Activated T-cell treated with anti-CD3 and anti-CD28 coated beads for 1 hour (primary cell): ENCODE measurements at places on chromosomes 7 and 10.

DNA sequence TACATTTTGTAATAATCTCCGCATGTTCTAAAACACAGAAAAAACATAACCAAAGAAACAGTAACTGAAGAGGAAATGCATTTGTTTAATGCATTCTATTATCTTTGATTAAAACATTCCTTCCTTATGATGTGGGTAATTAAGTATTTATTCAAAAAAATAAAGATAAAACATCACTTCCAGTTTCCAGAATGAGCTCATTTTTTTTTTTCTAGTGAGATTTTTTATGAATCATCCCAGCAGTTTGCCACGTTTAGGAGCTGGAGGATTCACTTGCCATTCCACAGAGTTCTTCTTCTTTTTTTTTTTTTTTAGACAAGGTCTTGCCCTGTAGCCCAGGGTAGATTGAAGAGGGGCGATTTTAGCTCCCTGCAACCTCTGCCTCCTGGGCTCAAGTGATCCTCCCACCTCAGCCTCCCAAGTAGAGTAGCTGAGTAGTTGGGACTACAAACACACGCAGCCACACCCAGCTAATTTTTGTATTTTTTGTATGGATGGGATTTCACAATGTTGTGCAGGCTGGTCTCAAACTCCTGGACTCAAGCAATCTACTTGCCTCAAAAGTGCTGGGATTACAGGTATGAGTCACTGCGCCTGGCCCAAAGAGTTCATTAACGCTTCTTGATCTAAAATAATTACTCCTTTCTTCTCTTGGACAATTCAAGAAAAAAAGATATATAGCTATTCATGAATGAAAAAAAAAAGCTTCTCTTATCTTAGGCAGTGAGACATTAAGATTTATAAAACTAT lies 177.3 kb downstream of the DKK1 start:
- DNase-seq: no peak

DNA sequence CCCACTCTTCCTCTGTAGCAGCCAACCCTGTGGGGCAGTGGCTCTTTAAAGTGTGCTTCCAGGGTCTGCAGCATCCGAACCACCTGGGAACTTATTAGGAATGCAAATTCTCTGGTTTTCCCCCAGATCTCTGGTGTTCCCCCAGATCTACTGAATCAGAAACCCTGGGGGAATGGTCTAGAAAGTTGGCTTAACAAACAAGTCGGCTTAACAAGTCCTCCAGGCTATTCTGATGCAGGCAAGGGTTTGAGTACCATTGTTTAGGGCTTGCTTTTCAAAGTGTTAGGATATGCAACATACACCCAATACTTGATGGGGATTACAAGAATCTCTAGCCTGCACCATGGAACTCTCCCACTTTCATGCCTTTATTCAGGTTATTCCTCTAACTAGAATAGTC lies 126.3 kb downstream of the RALA start:
- no peak for DNase-seq

DNA sequence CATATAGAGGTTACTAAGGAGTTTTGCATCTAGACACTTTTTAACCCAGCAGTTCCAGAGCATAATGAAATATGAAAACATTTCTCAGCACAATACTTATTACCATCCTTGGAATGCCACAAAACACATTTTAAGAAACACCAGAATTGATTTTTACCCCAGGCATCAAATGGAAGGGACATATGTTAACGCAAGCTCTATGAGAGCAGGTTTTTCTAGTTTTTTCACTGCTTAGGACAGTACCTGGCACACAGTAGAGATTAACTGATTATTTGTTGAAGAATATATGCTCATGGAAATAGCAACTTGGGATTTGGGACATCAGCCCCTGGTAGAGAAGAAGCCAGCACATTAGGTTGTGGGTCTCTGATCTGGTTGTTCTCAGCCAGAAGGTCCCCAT lies 67.0 kb upstream of the ARID5B start:
- no peak for DNase-seq

DNA sequence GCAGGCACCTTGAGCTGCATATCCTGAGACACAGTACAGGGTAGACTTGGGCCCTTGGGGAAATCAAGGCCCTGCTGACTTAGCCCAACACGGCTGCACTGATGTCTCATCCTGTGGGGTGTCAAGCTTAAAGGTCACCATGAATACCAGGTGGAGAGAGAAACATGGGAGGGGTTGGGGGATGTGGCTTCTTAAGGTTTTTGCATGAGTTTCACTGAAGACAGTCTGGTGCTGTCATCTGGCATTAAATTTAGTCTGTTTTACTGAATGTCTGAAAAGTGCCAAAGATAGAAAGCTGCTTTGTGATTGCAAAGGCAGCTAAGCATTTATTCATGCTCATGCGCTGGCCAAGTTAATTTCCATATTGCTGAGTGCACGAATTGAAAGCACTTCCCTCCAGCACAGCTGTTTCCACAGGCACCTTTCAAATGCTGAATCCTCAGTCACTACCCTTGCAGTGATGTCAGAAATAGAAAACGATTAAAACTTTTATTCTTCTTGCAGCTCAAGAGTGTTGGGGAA lies 102.1 kb downstream of the OSBPL3 start:
- no peak for DNase-seq

GRCh38 chr10:2230478-2230877 lies 493.2 kb upstream of the ADARB2 start:
- no peak for DNase-seq

DNA sequence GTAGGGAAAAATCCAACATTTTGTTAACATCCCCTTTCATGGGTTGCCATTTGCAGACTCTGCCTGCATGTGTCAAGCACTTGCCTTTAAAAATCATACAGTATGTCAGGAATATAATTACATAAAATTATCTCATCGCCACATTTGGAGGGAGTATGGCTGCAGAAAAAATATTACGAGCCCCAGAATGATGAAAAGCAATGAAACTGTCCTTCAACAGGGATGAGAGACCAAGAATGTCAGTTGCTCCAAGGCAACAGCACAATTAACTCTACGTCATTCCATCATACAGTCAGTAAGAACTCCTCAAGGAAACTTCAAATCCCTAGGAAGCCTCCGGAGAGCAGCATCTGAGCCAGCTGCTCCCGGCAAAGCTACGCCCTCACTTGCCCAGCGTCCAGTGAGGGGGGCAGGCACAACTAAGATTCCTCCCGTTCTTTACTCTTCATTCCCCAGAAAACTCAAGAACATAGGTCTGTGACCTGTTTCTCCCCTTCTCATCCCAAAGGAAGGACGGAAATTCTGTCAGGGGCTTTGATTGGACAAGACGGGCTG lies 132.9 kb downstream of the ANLN start:
- DNase-seq: no peak

GRCh38 chr10:2927958-2928840 lies 139.1 kb upstream of the PFKP start:
- DNase-seq: peak; percentile 27

DNA sequence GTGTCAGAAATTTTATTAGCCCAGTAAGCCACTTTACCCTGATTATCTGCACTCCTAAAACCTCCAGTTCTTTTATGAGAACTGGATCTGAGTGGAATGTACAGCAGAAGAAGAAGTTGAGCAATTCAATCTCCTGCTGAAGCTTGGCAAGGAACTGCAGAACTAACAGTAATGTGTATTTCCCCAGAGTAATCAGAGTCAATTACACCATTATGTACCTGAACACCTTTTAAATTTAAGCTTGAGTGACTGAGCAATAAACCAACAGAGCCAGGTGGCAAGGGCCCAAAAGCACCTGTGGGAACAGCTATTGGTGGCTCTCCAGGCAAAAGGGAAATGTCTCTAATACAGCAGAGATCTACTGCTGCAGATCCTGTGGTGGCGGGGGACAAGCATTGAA lies 40.1 kb upstream of the AKR1C2 start:
- DNase-seq: no peak

DNA sequence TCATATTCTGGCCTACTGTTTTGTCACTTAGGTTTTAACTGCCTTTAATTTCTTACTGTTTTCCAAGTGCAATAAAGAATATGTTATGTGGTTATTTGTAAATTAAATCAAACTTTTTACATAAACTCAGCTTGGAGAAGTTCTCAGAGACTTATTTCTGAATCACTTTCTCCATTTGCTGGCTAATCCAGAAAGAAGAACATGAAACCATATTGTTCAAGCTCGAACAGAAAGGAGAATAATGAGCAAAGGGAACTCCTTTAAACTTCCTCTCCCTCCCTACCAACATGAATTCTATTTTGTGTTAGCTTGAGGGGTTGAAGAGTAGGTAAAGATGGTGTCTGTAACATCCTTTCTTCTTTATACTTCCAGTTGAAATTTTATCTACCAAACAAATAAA lies 52.3 kb downstream of the SHTN1 start:
- DNase-seq: no peak

DNA sequence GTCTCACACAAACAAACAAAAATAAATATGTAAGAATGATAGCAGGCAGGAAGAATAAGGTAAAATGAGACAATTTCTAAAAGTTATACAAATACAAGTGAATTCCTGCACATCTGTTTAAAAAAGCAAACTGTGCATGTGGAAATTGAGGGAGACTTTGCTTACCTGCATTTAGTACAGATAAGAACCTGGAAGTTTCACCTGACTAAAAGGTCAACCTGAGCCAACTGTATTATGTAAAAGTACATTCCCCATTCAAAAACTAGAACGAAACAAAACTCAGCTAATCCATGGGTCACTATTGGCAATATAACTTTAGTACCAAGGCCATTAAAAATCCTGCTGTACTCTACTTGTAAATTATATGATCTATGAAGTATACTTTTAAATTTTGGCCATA lies 127.1 kb downstream of the DOCK4 start:
- DNase-seq: no peak

GRCh38 chr10:14384915-14385314 lies 54.2 kb upstream of the FRMD4A start:
- no peak for DNase-seq
